CD4-positive, alpha-beta T cell treated with Interleukin-1 beta for 1 hour (primary cell): ENCODE measurements at places on chromosomes 2 and 18.

DNA sequence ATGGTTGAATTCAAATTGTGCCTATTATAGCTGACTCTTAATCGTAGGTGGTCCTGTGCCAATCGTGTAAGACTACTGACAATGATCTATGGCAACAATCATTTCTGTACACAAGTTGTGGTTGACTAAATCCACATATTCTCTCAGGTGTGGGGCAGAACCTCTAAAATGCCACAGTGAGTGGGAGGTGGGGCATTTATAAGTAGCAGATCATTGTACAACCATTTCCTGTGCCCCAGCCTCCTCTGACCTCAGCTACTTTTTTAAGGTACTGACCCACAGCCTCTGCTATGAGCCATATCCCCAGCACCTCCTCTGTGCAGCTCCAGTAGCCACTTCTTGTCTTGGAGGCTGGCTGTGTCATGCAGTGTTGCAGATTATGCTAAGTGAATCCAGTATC, 48.6 kb upstream of the RAPH1 start:
- DNase-seq: no peak

DNA sequence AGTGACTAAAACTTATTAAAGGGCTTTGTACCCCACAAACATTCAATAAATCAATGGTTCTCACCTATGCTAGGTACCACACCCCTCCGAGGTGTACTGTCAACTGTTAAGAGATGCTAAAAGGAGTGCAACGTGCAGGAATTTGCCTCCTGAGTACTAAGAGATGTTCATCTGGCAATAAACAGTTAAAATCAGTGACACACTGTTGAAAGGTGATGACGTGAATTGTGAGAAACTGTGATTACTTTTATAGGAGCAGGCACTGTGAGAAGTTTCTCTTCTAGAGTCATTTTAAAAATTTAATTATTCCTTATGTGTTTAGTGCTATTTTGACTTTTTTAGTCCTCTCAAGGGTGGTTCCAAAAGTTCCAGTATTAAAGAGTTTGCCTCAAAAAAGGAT, 61.0 kb downstream of the PDE1A start:
- DNase-seq: no peak

DNA sequence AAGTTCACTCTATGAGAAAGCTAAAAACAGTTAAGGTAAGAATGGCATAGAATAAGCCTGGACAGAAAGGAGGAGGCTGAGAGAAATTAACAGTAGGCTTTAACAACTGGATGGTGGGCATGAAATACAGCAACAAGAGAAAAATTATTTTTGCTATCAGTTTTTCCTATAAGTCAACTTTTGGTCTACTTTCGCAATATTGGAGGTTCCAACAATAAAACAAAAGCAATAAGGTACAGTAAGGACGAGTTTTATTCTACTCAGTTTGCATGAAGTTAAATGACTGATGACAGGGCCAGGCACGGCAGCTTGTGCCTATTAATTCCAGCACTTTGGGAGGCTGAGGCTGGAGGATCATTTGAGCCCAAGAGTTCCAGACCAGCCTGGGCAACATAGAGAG, 17.3 kb downstream of the RAB1A start:
- no peak for DNase-seq

DNA sequence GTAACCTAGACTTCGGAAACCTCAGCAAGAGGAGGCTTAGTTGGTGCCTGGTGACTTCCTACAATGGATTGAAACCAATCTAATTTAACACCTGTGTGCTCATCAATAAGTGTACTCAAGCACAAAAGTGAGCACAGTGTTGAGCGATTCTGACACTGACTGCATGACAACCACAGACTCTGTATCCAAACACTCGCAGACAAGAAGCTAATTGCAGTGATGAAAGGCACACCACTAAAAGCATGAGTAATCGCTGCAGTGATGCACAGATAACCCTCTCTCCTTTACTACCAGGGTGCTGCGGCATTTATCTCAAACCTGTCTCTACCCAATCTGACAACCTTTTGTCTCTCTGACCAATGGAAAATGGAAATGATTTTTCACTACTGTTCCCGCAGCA, 168.1 kb downstream of the AFF3 start:
- DNase-seq: no peak

DNA sequence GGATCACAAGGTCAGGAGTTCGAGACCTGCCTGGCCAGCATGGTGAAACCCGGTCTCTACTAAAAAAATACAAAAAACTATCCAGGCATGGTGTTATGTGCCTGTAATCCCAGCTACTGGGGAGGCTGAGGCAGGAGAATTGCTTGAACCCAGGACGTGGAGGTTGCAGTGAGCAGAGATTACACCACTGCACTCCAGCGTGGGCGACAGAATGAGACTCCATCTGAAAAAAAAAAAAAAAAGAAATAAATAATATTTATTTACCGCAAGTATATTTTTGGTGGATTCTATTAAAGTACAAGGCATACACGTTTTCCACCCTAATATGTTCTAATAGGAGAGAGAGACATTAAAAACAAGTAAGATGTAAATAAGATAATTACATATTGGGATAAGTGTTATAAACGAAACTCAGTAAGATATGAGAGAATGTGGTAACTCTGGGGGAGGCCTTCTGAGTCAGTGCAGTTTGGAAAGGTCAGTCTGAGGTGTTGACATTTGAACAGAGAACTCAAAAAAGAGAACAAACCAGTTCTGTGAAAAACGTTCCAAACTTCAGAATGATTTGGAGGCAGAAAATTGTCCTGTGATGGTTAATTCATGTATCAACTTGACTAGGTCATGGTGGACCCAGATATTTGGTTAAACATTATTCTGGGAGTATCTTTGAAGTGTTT, 8.8 kb upstream of the POLI start:
- no peak for DNase-seq

DNA sequence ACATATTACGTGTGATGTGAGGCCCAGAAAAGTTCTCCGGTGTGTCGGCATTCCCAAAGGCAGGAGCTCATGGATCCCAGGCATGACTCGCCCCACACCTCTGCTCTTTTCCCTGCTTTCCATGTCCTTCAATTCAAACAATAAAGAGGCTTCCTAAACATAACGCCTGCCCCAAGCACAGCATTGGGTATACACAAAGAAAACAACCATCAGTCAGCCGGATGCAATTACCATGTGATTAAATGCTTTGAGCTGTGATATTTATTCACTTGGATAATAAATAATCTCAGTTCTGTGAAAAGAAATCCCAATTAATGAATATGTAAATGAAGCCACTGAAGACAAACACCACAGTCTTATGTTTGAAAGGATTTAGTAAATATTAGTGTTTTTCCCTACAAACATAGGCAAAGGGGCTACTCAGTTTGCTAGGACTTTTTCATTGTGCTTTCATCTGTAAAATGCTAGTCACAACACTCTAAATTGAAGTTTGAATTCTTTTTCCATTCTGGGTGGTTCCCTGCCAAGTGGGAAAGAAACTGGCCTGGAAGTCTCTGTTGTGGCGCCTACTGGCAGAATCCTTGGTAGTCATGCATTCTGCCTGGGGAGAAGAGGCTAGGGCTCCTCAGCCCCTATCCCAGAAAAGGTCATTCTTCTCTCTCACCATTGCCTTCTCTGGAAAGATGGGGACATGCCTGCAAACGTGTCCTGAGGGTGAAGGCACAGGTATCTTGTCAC, 144.7 kb downstream of the COL6A3 start:
- DNase-seq: no peak

- no peak for DNase-seq
Measured at GRCh38 chr2:232418056-232418455, 11.4 kb downstream of the ALPG start.

- no peak for DNase-seq
Measured at GRCh38 chr2:24840962-24841945, 48.0 kb downstream of the CENPO start.

DNA sequence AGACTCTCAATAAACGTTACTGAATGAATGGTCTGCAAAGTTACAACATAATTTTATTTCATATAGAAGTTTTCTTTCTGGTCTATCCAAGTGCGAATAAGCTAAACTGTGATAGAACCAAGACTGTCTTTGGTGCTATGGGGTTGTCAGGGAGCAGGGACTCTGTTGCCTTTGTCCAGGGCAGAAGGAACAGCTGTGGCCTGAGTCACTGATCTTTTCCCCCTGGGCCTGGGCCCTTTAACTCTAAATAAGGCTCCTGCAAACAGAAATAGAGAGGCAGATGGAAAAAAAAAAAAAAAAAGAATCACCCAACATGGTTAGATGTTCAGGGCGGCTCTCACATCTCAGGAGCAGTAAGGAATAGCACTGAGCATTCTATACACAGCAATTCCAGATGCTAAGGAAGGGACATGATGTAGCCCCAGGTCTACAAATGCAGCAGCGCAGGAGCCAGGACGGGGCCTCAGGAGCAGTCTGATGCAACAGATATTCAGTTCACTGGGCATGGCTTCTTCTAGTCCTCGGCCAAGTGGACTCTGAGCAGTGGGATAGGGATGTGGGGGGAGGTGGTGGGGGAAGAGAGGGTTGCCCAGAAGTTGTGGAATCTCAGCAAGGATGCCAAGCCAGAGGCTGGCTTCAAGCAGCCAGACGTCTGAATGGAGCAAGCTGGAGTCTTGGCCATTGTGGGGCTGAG, 247.1 kb upstream of the SIX2 start:
- DNase-seq: no peak

DNA sequence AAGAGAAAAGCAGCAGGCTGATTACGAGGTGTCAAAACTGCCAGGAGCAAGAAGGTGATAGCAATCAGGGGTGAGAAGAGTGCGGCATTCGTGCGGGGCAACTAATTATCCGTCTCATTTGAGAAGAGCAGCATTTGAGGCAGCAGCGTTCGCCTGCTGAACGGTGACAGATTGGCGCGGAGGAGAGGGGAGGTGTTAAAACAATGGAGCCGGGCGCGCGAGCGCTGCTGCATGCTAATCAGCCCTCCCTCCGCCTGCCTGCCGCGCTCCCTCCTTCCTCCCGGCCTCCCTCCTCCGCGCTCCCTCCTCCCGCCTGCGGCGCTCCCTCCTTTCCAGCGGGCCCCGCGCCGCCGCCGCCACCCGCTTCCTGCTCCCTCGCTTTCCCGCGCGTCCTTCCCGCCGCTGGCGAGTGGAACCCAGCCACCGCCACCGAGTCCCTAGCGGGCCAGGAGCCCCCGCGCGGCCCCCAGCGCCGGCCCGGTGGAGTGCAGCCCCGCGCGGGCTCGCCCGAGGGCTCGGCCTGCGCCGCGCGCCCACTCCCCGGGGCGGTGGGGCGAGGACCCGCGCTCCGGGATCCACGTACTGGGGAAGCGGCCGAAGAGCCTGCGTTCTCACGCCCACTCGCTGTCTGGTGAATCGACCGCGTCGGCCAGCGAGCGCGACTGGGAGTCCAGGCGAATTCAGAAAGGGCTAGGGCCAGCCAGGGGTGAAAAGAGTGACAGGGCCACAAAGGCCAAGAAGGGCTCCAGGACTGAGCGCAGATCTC, 69.5 kb upstream of the PSMD14 start:
- DNase-seq: peak; percentile 42

- no peak for DNase-seq
Measured at GRCh38 chr2:129068543-129068942, 749.9 kb upstream of the HS6ST1 start.

GRCh38 chr2:14891546-14891945, 259.0 kb downstream of the LRATD1 start:
- DNase-seq: no peak
